HAP-1 (cell line): ENCODE measurements at places on chromosomes 5 and 9.

- DNase-seq: no peak
Observed at GRCh38 chr5:143121135-143121475, 282.4 kb downstream of the NR3C1 start.

DNA sequence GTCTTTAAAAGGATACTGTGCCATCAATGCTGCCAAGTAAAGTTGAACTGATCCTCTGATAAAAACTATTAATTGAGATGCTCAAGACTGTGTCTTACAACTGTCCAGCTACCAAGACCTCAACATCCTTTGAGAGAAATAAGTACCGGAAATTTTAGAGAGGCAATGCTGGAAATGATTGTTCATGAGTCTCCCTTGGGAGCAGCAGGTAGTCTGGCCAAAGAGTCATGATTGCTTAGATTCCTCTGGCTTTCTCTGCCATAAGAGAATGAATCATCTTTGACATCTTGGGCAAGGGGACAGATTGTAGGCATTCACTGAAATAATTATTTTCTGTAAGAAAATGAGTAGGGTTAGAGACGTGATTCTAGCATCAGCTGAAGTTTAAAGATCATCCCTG is 466.6 kb upstream of the DAB2 start:
- no peak for DNase-seq

- no peak for DNase-seq
Observed at GRCh38 chr5:127981498-127981897, 102.1 kb upstream of the SLC12A2 start.

GRCh38 chr9:134723491-134724190 is 82.0 kb downstream of the COL5A1 start:
- no peak for DNase-seq

- no peak for DNase-seq
Observed at GRCh38 chr5:504326-505154, 19.7 kb downstream of the SLC9A3 start.

DNA sequence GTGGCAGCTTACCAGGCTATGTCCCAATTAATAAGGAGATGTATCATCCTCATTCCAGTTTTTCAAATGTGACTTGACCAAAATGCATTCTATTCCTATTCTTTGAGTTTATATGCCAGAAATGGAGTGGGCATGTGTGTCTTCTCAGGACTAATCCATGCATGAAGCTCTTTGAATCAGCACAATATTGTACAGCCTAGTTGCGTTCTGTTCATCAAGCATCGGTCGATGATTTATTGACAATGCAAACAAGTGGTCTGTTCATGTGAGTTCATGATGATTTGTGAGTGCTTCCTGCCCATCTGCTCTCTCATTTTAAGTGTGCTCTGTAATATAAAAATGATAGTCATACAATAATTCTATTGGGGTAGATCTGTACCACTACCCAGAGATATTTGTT is 48.3 kb downstream of the PALM2AKAP2 start:
- DNase-seq: no peak

DNA sequence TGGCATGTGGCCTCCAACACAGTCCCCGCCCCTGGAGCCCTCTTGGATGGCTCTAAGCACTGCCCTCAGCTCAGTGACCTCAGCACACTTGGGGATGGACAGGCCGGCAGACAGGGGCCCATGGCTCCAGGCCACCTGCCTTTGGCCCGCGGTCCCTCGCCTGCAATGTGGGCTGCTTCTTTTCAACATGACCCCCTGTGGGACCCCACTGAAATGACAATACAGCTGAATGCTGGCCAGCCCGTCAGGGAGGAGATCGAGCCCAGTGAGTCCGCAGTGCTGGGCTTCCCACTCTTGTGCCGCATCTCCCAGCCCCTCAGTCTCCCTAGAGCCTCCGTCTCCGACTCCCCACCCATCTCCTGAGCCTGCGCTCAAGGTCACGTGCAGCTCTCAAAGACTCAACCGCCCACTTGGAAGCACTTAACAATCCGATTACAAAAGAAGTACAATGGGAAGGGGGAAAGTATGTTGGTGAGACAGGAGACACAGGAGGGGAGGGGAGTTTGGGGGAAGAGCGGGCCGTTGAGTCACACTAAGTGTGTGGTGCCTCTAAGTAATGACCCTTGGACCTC is 238.9 kb downstream of the HSPA4 start:
- DNase-seq: no peak

DNA sequence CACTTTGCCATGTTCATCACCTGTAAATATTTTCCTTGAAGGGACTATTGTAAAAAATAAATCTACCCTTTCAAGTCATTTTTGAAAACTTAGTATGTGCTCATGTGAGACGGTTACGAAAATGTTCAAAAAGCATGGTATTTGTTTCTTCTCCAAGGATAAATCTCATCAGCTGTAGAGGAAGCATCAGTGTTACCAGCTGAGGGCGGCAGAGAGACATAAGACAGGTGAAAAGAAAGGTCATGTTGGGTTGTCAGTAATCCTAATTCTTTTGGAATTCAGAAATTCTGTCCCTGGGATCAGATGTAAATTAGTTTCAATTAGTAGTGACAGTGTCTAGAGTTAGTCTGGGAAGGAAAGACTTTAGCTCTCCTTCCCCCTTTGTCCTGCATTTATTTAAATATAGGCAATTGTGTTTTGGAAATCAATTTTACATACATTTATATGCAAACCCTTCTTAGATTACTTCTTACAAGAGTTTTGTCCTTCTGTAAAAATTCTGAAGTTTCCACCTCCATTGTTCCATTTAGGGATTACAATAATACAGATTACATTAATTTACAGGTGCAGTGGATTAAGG is 791.9 kb upstream of the CDH6 start:
- DNase-seq: peak; percentile 83

GRCh38 chr5:53291528-53291927 is 182.0 kb upstream of the MOCS2 start:
- DNase-seq: no peak

DNA sequence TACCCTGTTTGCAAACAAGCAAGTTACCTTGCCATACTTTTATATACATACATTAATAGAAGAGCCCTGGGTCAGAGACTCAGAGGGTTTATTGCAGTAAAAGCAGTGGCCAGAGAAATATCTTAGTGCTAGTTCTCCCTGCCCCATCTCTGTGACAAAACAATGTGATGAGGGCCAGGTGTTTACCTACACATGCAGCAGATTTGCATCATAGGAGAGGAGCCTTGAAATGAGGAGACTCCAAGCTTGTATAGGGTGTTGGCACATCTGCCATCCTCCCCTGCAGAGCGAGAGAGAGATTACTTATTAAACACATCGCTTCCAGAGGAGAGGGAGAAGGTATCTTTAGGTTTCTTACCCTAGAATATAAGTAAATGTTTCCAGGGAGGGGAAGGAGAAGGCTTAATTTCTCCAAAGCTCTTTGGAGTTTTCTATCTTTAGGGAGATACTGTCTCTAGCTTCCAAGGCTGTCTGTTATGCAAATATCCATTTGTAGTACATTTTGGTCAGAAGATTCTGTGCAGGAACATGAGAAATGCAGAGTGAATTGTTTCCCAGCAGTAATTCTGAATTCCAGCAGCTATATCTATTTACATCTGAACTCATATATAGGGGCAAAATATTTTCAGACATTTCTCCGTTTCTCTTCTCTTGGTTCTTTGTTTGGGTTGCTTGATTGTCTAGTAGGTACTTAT is 15.7 kb downstream of the FER start:
- DNase-seq: no peak

- no peak for DNase-seq
Observed at GRCh38 chr5:428219-428618, 14.8 kb upstream of the EXOC3 start.

DNA sequence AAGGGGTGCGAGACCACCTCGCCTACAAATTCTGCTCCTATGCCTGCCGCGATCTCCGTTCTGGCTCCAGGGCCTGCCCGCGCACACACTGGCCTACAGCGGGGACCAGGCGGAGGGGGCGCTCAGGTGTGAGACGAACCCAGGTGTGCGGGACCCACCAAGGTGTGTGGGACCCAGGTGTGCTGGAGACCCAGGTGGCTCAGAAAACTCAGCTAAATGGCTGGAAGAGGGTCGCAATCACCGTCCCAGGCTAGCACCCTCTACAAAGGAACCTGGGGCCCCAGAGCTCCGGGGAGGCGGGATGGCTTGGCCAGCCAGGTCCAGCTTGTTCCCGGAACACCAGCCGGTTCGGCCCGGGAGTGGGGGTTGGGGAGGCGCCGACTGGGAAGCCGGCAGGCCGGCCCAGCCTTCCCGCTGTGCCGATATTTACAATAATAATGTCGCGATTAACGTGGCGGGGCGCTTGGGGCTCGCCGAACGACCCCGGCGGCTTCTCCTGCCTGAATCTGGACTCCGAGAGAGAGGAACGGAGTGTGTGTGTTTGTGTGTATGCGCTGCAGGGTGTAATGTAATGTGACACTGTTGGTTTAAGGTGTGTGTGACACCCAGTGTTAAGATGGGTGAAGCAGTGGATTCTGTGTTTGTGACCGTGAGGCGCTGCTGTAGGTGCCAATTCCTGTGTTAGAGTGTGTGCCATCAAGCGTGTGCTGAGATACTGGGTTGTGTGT is 1.4 kb downstream of the PCDH1 start:
- peak; percentile 40 for DNase-seq

DNA sequence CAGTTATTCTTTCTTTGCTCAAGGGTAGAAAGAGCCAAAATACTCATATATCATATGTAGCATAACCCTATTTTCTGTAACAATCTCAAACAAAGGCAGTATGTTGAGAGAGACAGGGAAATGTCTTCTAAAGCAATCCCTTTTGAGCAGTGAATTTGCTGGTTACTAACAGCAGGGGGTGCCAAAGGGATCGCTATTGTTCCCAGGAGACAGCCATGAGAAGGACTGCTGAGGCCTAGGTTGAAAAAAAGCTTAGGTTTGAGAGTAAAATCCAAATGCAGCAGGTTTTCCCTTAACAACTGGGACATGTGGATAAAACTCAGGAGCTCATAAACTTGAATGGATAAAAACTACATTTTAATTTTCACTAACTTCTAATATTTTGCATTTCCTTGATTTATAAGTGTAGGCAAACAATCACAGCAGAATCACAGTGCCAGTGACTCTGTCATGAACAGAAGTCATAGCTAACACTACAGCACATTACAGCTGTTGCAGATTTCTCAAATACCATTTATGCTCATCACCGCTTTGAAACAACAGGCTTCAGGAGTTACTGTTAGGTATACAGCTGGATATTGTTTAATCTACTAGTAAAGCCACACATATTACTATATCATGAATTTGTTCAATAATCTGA is 148.4 kb downstream of the MAPKAP1 start:
- peak; percentile 75 for DNase-seq

DNA sequence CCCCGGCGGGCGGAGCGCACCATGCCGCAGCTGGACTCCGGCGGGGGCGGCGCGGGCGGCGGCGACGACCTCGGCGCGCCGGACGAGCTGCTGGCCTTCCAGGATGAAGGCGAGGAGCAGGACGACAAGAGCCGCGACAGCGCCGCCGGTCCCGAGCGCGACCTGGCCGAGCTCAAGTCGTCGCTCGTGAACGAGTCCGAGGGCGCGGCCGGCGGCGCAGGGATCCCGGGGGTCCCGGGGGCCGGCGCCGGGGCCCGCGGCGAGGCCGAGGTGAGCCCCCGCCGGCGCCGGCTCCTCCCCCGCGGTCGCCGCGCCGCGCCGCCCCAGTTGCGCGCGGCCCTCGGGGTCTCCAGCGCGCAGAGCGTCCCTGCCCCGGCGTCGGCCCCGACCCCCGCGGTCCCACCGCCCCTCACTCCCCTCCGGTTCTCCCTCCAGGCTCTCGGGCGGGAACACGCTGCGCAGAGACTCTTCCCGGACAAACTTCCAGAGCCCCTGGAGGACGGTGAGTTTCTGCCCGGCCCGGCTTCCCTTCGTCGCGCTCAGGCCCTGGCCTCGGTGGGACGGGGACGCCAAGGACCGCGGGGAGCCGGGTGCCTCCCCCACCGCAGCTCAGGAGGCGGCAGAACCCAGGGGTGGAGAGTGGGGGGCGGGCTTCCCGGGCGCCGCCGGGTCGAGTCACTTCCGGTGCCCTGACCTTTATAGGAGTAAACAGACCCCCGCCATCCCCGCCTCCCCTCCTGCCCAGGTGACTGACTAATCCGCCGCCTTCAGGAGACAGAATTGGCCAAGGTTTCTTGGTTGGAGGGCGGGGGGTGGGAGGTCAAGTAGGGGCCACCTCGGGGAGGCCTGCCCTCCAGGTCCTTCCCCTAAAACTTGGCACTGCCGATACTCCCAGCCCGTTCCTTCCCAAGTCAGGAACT is 665 bp downstream of the TCF7 start:
- peak; percentile 63 for DNase-seq

DNA sequence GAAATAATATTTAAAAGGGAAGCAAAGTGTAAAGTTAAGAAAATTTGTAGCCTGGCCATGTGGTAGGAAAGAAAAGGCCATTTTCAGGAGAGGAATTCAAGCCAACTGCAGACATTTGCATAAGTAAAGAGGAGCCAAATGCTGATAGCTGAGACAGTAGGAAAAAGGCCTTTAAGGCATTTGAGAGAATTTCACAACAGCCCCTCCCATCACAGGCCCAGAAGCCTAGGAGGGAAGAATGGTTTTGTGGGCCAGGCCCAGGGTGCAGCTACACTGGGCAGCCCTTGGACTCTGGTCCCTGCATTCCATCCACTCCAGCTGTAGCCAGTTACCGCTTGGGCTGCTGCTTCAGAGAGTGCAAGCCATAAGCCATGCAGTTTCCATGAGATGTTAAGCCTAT is 1556.8 kb downstream of the EFNA5 start:
- no peak for DNase-seq

GRCh38 chr9:121836366-121836885 is 185.0 kb downstream of the DAB2IP start:
- no peak for DNase-seq

DNA sequence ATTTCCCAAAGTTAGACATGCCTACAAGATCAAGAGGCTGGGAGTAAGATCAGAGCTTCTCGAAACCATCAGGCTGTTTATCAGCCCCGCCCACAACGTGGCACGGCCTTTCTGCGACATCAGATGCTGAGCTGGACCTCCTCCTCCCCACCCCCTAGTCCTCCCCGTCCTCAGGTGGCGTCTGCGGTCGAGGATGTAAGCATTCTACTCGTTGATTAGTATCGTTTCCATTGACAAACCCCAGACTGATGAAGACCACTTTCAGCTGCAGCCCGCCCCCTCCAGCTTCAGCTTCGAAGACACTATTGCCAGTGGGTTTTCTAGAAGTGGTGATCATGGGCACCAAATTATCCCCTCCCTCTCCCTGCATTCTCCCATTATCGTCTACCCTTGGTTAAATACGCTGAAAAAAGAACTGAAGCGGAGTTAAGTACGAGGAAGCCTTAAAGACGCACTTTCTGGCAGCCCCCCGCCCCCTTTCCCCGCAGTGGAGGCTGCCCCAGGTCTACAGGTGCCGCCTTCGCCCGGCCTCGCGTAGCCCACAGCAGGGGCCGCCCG is 1.1 kb downstream of the PPIC start:
- peak; percentile 74 for DNase-seq

DNA sequence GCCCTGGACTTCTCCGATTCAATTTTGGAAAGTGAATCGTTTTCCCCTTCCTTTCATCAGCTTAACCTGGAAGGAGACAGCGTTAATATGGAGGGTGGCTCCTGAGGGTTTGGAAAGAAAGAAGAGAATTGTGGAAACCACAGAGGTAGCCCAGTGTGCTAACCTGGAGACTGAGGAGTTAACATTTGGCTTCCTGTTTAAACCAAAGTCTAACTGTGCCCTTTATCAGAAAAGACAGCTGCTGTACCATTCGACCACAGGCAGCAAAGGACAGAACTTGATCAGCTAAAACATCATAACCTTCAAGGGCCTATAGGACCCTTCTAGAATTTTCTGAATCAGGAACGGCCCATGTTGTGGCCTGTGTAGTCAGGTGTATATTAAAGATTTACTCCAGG is 735 bp downstream of the IDNK start:
- DNase-seq: no peak

- DNase-seq: peak; percentile 25
Observed at GRCh38 chr5:73312146-73312871, 136.3 kb downstream of the FOXD1 start.

- DNase-seq: no peak
Observed at GRCh38 chr5:64900618-64901017, 131.9 kb downstream of the CWC27 start.
